ENCODE measurements at places on chromosomes 5 and 9.

DNA sequence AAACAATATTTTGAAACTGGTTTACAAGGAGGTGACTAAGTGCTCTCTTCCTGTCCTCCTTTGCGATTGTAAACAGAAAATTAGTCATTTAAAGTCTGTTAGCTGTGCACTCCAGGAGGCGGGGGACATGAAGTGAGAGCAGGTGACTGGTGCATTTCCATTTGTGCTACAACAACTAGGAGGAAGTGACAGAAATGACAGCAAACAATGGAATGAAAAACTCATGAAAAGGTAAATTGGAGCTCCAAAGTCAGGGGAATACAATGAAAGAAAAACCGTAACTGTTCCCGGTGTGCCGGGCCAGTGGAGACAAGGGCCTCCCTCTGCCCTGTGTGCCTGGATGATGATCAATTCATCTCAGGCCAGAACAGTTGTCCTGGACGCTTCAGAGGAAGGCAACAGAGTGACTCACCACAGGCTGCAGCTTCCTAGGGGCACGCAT is 439.9 kb downstream of the GADD45G start:
- no peak for DNase-seq

GRCh38 chr9:127107171-127107928 is 15.1 kb downstream of the ANGPTL2 start:
- DNase-seq, result no peak

DNA sequence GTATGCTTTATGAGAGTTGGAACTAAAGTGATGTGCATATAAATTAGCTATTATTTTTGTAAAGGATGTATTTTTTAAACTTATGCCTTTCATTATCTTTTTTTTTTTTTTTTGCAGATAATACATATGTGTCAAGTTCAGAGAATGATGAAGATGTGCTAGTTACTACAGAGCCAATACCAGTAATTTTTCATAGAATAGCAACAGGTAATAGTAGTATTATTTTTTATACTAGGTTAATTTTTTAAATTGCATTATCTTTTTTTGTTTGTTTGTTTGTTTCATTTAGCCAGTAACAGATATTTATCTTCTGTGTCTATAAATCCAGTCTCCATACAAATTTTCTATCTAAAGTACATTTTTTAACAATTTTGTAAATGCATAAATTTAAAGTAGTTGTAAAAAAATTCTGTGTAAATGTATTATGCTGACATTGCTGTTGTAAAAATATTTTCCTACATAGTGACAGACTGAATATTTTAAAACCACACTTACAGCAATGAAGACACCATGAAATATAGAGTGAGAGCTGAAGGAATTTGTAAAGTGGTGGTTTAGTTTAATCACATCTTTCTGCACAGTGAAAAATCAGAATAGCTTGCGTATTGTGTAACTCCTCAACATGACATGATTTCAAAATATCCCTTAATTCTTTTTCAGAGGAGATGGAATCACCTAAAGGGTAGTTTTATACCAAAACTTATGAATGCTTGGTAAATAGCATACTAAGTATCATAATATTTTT is 93.3 kb downstream of the PARP8 start:
- DNase-seq, result no peak

DNA sequence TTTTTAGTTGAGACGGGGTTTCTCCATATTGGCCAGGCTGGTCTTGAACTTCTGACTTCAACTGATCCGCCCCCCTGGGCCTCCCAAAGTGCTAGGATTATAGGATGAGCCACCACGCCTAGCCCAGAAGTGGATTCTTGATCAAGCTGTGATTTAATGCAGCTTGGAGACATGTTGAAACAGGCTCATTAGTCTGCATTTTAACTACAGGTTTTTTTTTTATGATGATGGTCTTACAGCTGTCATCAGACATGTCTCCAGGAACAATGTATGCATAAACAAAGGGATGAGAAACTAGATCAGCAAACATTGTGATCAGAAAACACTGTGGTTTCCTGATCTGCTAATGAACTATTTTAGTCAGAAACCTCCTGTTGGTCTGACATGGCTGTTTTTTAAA is 30.0 kb upstream of the PLPP1 start:
- DNase-seq, result no peak

DNA sequence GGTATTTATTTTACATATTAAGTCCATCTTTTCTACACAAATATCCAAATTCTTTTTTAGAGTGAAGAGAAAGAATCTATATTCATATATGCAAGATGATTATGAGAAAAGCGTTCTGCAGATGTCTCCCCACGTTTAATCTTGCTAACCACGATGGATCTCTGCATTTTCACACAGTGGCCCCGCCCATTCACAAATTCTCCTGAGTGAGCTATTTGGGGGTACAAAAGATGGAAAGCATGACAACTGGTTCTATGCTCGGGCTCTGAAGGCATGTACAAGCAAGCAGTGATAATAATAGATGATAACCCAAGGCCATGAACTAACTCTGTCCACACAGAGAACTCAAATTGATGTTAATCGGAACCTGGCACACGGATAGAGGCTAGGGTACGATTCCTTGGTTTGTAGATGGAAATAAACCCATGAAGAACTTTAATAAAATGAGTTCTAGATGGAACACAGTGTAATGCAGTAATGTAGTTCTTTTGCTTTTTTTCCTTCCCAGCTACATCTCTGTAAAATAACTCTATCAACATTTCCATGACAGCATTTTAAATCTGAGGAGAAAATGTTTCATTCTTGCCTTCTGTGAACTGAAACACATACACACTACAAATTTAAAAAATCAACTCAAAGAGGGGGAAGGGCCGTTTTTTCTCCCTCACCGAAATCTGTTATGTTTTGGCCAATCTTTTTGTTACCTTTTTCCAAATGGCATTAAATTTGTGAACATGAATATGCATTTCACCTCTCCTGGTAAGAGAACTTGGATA is 851.7 kb upstream of the DMAC1 start:
- DNase-seq, result no peak

DNA sequence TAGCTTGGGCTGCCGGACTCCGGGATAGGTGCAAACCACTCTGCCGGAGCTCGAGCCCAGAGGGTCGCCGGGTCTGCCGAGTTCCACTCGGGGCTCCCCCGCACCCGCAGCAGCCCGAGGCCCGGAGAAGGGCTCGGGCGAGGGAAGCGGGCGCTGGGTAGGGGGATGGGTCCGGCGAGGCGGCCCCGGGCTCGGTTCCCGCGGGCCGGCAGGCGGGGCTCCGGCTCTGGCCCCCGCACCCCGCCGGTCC is 507 bp downstream of the RICTOR start:
- no peak for DNase-seq

DNA sequence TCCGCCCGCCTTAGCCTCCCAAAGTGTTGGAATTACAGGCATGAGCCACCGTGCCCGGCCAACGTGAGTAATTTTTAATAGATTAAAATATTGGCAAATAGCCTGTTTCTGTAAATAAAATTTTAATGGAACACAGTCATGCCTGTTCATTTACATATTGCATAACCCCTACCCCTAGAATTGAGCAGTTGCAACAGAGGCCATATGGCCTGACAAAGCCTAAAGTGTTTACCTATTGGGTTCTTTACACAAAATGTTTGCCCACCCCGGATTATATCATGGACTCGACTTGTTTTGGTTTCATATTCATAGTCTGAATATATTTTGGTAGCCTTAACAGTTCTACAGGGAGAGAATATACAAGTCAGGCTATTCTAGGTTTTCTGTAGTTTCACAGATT is 5.3 kb downstream of the NSA2 start:
- no peak for DNase-seq

DNA sequence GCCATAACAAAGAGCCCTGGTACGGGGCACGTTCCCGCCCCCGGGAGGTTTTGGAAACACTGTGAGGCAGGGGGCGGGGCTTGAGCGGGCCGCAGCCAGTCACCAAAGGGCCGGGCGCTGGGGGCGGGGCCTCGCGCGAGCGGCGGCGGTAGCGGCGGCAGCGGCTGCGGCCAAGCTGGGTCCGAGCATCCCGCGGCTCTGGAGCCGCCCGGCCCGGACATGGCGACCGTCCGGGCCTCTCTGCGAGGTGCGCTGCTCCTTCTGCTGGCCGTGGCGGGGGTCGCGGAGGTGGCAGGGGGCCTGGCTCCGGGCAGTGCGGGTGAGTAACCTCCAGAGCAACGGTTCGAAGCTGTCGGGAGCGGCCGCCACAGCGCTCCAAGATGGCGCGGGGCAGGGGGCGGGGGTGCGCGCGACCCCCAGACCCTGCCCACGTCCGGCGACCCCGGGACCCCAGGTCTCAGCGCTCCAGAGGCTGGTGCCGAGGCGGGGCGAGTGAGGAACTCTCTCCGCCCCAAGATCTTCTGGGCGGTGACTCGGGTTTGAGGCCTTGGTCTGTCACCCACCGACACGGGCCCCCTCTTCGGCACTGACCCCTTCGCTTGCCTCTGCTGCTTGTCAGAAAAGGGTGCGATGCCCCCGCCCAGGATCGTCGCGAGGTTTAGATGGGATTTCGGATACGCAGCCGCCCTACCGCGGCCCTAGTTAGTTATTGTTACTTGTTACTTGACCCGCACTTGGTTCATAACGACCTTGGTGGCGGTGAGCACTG is at the start of gene RECK:
Gene RECK (plus strand): TSS at position 134 of the 769 bp plus-strand sequence. CDS start 86 bp downstream, at position 220.
- peak; percentile 76 for DNase-seq

- no peak for DNase-seq
Observed at GRCh38 chr5:124572971-124573370, 173.5 kb downstream of the ZNF608 start.

DNA sequence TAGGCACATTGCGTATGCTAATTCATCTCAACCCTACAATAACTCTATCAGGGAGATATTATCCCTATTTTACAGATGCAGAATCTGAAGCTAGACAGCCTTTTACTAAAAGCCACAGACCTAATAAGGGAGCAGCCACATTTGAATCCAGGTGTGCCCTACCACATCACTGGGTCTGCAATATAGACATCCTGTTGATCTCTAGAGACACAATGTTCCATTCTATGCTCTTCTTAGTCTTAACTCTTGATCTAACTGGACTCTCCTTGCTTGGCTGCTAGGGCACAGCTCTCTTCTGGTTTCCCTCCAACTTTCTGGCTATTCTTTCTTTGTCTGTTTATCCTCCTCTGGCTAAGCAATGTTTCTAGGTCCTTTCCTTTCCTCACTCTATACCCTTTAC is 1.4 kb upstream of the SPATA6L start:
- no peak for DNase-seq

DNA sequence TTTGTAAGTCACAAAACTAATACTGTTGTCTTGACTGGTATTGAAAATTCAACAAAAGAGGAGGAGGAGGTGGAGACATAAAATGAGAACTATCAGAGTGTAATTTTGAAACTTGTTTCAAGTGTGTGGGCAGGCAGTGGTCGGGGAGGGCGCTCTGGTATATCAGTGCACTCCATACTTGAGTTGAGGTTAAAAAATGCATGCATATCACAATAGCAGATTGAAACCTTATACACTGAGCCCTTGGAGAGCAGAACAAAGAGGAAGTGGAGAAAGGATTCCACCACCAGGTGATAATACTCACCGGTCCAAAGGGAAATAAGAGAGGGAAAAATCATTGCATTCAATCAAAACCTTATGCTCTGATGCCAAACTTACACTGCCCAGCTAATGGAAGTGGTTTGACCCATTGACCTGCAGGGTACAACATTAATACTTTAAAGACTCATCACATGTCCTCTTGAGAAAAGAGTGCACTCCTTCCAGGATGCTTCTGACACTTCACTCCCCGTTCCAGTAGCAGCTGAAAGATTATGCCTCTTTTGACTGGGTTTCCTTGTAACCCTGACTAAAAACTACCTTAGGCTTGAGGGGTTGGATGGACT is 79.5 kb upstream of the FAM169A start:
- DNase-seq, result peak; percentile 20

- peak; percentile 77 for DNase-seq
Observed at GRCh38 chr9:130239741-130240241, 25.8 kb upstream of the HMCN2 start.

DNA sequence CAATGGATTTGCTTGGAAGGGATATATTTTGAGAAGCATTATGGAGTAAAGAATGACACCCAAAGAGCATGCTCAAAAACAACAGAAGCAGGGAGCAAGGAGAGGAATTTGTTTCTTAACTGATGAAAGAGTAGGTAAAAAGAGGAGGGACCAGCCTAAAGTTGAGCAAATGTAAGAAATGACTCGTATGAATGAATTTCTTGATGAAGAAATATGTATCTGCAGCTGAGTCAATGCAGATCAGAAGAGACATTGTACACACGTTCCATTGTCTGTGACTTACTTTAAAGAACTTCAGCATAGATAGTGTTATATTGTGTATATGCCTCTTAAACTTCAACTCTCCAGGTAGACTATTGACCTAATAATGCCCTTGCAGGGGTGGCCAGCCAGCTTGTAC is 112.7 kb upstream of the NREP start:
- no peak for DNase-seq

- no peak for DNase-seq
Observed at GRCh38 chr9:27367175-27367798, 70.3 kb upstream of the EQTN start.

- no peak for DNase-seq
Observed at GRCh38 chr5:158223054-158223600, 364.2 kb upstream of the CLINT1 start.

- no peak for DNase-seq
Observed at GRCh38 chr5:148454576-148454975, 70.8 kb downstream of the FBXO38 start.

Data from stimulated activated naive B cell treated with anti-CD40 and anti-IgM and Interleukin-4, amounts not matched to agents 10 μg/mL and 1 μg/mL and 100 μg/mL, for 72 hours (primary cell).